Adipocyte (in vitro differentiated cells): ENCODE measurements at places on chromosomes 13 and 19.

GRCh38 chr13:42394711-42395085 lies 122.7 kb downstream of the AKAP11 start:
- no peak for DNase-seq

DNA sequence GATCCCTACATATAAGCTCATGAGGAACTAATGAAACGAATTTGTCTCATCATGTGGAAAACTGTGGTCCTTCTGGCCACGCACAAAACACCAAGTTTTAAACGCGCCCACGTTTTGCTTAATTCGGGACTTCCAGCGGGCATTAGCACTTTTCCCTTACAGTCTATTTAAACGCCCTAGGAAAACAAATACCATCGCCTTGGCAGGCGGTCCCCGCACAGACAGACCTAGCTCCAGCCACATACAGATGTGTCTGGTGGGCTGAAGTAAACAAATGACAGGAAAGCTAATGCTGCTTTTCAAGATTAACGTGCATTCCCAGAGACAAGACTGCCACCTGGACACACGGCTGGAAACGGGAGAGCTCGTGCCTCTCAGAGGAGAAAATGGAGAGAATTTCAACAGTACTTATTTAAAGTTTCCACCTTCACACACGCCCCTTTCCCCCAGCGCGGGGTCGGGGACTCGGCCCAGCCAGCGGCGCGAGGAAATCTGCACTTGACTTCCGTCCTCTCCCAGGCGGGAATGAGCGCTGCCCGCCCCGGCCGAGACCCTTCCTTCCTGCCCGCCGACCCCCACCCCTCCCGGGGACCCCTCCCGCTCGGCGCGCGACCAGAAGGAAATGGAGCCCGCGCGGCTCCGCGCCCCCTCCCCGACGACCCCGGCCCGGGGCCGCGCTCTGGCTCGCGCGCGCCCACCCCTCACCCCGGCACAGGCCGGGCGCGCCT lies 931 bp downstream of the USP12 start:
- DNase-seq = peak; percentile 86

- DNase-seq = no peak
Measured at GRCh38 chr19:51127032-51127431, 2.3 kb downstream of the SIGLEC9 start.

DNA sequence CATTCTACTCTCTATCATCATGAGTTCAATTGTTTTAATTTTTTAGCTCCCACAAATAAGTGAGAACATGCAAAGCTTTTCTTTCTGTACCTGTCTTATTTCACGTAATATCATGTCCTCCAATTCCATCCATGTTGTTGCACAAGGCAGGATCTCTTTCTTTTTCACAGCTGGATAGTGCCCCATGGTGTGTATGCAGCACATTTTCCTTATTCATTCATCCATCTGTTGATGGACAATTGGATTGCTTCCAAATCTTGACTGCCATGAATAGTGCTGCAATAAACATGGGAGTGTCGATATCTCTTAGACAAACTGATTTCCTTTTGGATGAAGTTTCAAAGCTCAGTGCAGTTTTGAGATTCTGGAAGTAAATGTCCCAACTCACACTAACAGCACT lies 326.9 kb downstream of the FGF9 start:
- no peak for DNase-seq

GRCh38 chr13:108226184-108226583 lies 8.0 kb downstream of the ABHD13 start:
- DNase-seq = no peak

- no peak for DNase-seq
Measured at GRCh38 chr13:112181336-112182067, 114.6 kb downstream of the SOX1 start.

GRCh38 chr13:113393563-113394338 lies 29.8 kb upstream of the GRTP1 start:
- peak; percentile 95 for DNase-seq

GRCh38 chr19:1474011-1474764 lies 4.8 kb downstream of the C19orf25 start:
- no peak for DNase-seq

DNA sequence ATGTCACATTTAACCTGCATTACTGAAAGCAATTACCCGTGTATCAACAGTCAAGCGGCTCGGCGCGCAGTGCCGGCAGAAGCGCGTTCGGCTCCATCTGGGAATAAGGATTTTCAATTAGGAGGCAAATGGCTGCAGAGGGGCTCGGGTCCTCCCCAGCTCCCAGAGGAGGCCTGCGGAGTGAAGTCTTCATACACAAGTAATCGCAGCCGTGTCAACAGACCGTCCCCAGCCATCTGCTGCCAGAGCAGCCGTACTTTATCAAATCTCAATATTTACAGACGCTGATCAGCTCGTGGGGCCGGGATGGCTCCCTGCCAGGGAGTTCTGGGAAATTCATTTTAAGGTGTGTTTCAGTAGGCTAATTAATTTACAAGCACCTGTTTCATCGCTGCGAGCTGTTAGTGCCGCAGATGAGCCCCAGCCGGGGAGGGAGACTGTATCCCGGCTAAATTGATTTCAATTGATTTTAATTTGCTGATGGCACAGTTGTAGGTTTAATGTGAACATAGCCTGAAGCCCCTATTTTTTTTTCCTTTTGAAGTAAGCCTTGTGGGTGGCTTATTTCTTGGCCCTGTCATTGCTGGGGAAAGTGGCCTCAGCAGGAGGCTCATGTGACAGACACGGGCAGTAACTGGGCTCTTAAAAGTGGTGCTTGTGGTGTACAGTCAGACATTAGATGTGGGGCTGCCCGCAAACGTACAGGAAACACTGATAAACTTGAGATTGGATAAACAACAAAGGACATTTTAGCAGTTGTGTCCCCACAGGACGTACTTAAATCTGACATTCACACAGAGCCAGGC lies 252.7 kb downstream of the TEX29 start:
- DNase-seq = no peak

DNA sequence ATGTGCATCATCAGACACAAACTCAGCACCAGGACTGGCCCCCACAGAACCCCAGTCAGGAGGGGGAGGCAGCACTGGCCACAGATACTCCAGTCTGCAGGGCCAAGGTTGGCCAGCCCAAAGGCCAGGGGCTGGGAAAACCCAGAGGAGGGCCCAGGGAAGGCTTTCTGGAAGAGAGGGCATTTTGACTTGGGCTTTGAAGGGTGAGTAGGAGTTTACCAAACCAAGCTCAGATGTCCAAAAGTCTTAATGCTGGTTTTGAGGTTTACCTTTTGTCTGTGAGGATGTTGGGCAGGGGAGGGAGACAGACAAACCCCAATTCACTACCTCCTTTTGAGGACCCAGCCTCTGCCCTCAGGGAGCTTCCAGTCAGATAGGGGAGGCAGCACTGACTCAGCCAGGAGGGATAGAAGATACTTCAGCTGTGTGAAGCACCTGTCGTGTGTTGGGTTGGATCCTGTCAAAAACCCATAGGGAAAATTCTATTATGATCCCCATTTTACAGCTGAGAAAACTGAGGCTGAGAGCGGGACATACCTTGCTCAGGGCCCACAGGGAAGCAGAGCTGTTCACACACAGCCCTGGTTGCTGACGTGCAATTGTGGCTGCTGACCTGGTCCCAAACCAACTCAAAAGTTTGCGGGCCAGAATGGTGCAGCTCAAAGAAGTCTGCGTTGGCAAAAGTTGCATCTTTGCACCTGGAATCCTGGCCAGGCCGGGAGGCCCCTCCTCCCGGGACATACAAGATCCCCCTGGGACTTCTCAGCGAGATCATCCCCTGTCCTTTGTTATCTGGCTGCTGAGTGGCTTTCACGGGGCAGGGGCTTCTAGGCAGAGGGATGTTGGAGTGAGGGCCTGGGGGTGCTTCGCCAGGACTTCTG lies 13.1 kb downstream of the CILP2 start:
- no peak for DNase-seq

GRCh38 chr13:100392709-100393630 lies 195.6 kb downstream of the GGACT start:
- peak; percentile 99 for DNase-seq
